Activated CD8-positive, alpha-beta T cell treated with anti-CD3 and anti-CD28 coated beads, Interleukin-2, amount 10 ng/mL, durations not matched to agents 7 days and 5 days (primary cell): ENCODE measurements at places on chromosomes 2 and 18. TPM values are rescaled to one million over a fixed set of nuclear protein-coding genes. Genes with fewer than 3 reads are reported as not detected.

DNA sequence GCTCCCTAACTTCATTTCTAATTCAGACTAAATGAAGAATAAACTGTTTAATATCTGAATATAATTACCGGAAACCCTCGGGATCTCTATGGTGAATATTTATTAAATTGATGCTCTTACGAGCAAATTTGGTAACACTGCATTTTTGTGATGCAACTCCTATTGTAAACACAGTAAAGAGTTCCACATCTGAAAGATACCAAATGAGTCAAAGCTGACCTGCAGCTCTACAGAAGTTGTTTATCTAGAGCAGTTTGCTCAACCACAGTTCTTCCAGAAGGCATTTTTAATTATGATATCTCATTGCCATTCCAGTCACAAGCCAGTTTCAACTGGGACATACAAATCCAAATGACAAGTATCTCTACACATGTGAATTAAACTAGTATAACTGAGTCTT, 129.7 kb downstream of the PKP4 start:
- H3K4me3 ChIP-seq = no peak overlapping the region
- no peak overlapping the region for H3K27ac ChIP-seq
- H3K36me3 ChIP-seq = no peaks in the 10 kb centered on the region

DNA sequence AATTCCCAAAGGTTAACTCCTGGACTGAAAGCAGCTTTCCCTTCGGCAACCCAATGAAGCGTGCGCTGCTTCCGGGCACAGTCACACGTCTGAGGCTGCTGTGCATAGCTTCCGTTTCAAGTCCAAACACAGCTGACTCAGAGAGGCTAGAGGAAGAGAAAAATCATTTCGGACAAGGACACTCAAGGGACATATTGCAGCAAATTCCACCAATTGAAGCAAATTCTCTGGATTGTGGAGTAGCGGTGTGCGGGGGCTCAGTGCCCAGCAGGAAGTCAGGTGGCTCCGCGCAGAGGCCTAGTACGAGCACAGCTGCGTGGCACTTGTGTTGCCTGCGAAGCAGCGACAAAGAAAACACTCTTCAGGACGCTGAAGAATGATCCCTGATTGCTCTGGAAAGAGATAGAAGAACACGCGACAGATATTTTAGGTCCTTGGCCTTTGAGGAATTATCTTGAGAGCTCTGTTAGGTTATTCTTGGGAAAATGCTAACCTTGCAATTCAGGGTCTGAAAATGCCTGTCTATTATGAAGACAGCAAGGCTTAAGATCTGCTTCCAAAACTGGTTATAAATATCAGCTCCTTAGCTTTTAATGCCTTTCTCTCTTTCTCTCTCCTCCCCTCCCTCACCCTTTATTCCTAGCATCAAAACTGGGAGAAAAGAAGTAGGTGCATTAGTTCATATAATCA, 352.6 kb upstream of the DLGAP1 start:
- H3K4me1 ChIP-seq = no peaks in the 10 kb centered on the region
- no peaks in the 10 kb centered on the region for H3K27me3 ChIP-seq
- H3K4me3 ChIP-seq = no peak overlapping the region
- no peaks in the 10 kb centered on the region for H3K36me3 ChIP-seq
- H3K27ac ChIP-seq = no peak overlapping the region
- DNase-seq = no peak

ATOH8 gene
- total RNA-seq = 0.11 TPM

DNA sequence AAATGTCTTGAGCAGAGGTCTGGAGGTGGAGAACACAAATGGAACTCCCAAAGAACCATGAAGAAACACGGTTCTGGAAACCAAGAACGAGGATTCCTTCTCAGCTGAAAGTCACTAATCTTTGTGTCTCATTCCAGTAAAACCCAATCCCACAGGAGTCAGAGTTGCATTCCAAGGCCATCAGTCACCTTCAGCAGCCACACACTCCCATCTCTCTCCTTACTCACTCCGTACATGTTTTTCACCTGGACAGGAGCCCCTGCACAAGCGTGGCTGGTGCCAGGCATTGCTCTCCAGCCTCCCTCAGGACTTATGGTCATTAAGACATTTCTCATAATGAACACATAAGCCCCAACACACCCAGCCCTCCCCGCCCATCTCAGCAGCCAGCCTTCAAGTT, 175.4 kb upstream of the SIX2 start:
- H3K36me3 ChIP-seq = no peaks in the 10 kb centered on the region
- DNase-seq = peak; percentile 1
- H3K4me3 ChIP-seq = no peak overlapping the region
- no peaks in the 10 kb centered on the region for H3K4me1 ChIP-seq
- peaks cover 8% of the 10 kb centered on the region for H3K27me3 ChIP-seq

GRCh38 chr2:220669324-220669723, 902.8 kb downstream of the EPHA4 start:
- no peaks in the 10 kb centered on the region for H3K36me3 ChIP-seq
- H3K4me3 ChIP-seq = no peak overlapping the region
- DNase-seq = no peak
- no peaks in the 10 kb centered on the region for H3K4me1 ChIP-seq
- H3K27me3 ChIP-seq = no peaks in the 10 kb centered on the region

TUBB8B gene
- total RNA-seq = not detected

GRCh38 chr2:190679391-190679790, 30.5 kb downstream of the NAB1 start:
- no peaks in the 10 kb centered on the region for H3K27me3 ChIP-seq
- no peak overlapping the region for H3K27ac ChIP-seq

DNA sequence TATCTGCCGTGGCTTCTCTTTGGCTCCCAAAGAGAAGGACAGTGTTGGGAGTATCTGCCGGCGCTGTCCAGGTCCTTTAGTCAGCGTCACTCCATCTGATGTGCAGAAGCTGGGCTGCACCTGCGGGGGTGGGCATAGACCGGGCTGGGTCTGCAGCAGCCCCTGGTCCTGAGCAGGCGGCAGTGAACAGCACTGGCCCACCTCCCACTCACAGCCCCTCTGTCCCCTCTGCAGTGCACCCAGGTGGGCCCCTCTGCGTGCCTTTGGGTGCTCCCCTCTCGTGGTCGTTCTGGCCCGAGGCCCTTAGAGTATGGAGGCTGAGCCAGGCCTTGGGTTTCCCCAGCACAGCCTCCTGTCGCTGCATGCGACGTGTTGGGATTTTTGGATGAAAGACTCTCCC, 95.7 kb downstream of the USP40 start:
- no peak overlapping the region for H3K4me3 ChIP-seq
- DNase-seq = no peak
- H3K4me1 ChIP-seq = no peaks in the 10 kb centered on the region
- H3K27ac ChIP-seq = no peak overlapping the region
- H3K36me3 ChIP-seq = peaks cover 47% of the 10 kb centered on the region

DNA sequence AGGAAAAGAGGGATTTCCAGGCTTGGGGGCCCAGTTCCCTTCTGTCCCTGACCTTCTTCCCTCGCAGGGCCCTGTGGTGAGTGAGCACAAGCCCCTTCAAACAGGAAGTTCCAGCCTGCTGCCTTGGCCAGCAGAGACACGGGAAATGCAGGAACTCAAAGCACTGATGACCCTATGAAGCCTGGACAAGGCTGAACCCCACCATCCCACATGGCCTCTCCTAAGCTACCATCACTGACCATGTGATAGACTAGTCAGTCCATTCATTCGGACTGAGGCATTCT, 196.4 kb downstream of the TNS1 start:
- H3K27ac ChIP-seq = no peak overlapping the region
- no peak for DNase-seq
- H3K27me3 ChIP-seq = no peaks in the 10 kb centered on the region
- H3K4me1 ChIP-seq = no peaks in the 10 kb centered on the region

DNA sequence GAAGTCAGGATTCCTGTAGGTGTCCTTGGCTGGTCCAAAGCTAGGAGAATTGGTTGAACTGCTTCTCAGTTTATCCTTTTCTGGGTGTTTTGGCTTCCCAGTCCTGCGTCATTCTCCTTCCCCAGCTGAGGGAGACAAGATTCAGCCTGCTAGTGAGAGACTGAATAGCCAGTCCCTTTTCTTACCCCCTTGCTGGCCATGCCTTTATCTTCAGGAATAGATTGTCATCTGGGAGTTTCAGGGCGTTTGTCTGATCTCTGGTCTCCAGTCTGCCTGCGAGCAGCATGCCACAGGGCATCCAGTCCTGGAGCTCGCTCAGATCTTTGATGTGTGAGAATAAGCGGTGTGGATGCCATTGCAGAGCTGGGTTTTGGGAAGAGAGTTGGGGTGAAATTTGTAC, 5.8 kb downstream of the MYO1B start:
- H3K27me3 ChIP-seq = peaks cover 16% of the 10 kb centered on the region
- no peak overlapping the region for H3K4me3 ChIP-seq
- no peaks in the 10 kb centered on the region for H3K36me3 ChIP-seq
- H3K4me1 ChIP-seq = peaks cover 8% of the 10 kb centered on the region

DNA sequence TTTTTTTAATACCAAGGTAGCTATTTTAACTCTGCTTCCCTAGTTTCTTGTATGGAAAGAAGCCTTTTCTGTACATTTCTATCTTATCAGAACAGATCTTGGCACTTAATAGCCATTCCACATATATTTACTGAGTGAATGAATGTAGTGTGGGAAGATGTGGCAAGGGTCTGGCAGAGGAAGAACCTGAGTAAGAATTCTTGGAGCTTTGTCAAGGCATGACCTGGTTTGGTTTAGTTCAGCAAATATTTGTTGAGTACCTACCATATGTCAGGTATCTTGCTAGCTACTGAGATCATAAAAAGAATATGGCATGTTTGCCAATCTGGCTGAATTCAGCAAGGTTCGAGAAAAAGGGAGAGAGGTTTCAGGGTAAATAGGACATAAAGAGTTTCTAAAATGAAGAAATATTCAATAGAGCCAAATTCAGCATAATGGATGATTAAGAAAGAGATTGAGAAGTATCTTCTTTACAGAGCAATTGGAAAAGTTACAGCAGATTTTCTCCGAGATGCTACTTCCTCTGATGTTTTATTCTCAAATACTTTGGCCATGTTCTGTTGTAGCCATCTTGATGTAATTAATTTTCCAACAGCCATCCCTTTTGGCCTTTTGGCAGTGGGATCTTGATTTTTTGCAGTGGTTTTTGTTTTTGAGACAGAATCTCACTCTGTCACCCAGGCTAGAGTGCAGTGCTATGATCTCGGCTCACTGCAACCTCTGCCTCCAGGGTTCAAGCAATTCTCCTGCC, 21.7 kb upstream of the MEP1B start:
- H3K27me3 ChIP-seq = peaks cover 3% of the 10 kb centered on the region
- H3K4me1 ChIP-seq = no peaks in the 10 kb centered on the region
- H3K4me3 ChIP-seq = no peak overlapping the region

INHBB gene
- not detected for total RNA-seq

CD302 gene
- 0.23 TPM for total RNA-seq

SFTPB gene
- total RNA-seq = not detected

MAP2 gene
- not detected for total RNA-seq

DNA sequence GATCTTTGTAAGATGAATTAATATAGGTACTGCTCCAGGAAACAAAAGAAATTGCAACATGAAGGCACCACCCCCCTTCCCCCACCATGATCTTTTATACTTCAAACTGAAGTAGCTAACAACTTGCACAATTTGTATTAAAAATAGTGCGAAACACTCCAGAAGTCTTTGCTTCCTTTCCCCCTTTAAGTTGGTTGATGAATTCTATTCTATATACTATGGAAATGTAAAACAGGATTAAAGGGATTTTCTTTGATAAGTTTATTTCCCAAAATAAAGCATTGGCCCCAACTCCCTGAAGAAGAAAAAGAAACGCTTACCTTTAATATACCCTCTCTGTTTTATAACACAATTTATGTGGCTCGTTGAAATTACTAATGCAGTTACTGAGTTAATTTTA, 227.1 kb downstream of the ARHGAP15 start:
- H3K4me3 ChIP-seq = no peak overlapping the region
- H3K4me1 ChIP-seq = no peaks in the 10 kb centered on the region
- H3K36me3 ChIP-seq = peaks cover 16% of the 10 kb centered on the region
- no peak for DNase-seq
- no peaks in the 10 kb centered on the region for H3K27me3 ChIP-seq
- no peak overlapping the region for H3K27ac ChIP-seq

DNA sequence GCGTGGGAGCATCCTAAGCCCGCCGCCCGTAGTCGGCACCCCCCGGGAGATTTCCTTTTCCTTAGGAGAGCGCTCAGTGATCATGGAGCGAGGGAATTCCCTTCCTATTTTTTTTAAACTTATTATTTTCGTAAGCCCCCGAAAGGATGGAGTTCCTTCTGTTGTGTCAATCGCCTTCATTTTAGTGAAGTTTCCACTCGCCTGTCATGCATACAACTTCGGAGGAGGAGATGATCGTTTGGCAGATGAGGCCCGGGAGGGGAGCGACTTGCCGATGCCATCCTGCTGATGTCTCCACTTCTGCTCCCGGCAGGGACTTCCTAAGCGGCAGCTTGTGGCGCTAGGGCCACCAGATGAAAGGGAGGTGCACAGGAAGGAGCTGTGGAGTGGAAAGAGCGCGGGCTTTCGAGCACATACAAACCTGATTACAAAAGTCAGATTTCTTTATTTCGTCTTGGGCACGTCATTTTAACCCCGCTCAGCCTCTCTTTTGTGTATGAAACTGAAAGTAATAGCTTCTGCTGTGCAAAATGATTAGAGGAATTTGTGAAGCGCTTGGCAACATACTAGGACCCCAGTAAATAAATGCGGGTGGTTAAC, at the start of gene ADGRF3:
Gene ADGRF3 (minus strand): TSS at position 336 of the 600 bp plus-strand sequence. CDS start 555 bp downstream, outside the sequence.
- H3K27me3 ChIP-seq = no peaks in the 10 kb centered on the region
- peak within 1 kb of the TSS; percentile 92 for H3K4me3 ChIP-seq
- peaks cover 45% of the 10 kb centered on the region for H3K4me1 ChIP-seq
- H3K27ac ChIP-seq = peak within 1 kb of the TSS; percentile 95
- peak; percentile 81 for DNase-seq

EPC2 gene
- total RNA-seq = 26.5 TPM

DNA sequence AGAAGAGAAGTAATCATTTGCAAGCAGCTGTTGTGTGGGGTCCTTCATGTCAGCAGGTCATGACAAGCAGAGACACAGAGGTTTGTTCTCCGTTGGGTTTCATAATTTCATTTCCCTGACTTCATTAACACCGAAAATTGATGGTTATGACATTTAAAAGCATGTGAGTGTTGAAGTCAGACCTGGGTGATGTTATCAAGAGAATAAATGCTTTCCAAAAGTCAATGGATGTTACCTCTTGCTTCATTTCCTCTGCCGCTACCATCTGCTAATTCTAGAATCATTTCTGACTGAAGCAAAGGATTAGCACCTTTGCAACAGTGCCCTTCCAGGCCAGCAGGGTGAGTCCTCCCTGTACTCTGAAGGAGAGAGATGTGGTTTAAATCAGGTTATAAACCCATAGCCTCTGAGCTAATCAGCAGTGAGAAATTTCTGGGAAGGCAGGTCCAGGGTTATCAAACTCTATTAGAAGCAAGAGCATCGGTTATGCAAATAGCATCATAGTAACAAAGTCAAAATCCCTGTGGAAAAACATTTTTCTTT, 446.2 kb downstream of the PIK3C3 start:
- H3K27me3 ChIP-seq = no peaks in the 10 kb centered on the region
- H3K36me3 ChIP-seq = no peaks in the 10 kb centered on the region

XPO1 gene
- total RNA-seq = 226 TPM
